Frontal cortex (tissue), 4 donors: ENCODE measurements at places on chromosomes 7 and 10.

GRCh38 chr10:125068406-125068805, 92.0 kb downstream of the CTBP2 start:
- no peak for DNase-seq

- DNase-seq = no peak
Observed at GRCh38 chr10:35819011-35819410, 176.9 kb upstream of the FZD8 start.

GRCh38 chr7:117505238-117505637, 25.4 kb downstream of the CFTR start:
- DNase-seq = no peak

GRCh38 chr10:35276889-35277288, 59.4 kb upstream of the CCNY start:
- DNase-seq = no peak

DNA sequence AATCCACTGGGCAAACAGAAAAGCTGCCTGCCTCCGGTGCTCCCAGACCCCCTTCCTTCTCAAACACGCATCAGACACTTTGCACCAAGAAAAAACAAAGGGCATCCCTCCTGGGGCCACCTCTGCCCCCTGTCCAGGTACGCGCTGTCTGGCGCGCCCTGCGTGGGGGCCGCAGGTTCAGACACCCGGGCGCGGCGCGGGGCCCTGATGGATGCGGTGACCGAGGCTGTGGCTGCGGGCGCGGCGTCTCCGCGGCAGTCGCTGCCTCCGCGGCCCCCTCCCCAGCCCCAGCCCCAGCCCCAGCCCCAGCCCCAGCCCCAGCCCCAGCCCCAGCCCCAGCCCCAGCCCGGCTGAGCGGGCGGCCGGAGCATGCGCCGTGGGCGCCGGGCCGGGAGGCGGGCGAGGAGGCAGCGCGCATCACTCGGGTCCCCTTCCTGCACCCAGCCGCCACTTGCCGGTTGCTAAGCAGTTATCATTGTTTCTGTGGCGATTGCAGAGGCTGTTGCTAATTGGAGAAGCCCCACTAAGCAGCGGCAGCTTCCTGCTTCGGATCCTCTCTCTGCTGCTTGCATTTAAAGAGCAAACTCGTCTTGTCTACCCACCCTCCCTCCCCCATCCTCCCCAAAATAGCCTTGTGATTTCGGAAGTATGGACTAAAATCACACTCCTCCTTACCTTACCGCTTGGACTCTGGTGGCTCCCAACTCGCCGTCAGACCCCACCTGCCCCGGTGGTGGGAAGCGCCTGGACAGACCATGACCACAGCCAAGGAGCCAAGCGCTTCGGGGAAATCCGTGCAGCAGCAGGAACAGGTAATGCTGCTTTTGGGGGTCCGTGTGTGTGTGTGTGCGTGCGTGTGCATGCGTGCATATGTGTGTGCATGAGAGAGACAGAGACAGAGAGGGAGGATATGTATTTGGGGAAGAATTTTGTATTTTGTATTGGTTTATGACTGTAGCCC, 252.8 kb downstream of the DPP6 start:
- DNase-seq = peak; percentile 54

- no peak for DNase-seq
Observed at GRCh38 chr10:44949915-44950314, 9.7 kb upstream of the RASSF4 start.

GRCh38 chr10:132762267-132762666, 23.7 kb downstream of the NKX6-2 start:
- DNase-seq = no peak

- no peak for DNase-seq
Observed at GRCh38 chr10:23293973-23294590, 50.5 kb downstream of the C10orf67 start.

GRCh38 chr7:140349144-140349771, 49.1 kb downstream of the SLC37A3 start:
- no peak for DNase-seq

DNA sequence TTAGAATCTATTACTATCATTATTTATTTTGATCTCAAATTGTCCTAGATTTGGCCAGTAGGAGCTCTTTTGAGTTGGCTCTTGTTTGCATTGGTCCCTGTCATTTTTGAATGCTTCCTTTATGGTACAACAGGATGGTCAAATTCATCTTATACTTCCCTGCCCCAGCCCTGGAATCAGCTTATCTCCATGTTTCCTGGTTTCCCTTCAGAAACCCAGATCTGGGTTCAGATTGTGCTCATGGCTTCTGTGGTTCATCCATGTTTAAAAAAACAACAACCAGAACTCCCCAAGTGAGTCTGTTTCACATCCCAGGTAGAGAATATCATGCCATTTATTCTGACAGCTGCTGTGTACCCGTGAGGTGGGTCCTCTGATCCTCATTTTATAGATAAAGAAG, 10.6 kb downstream of the ZFYVE27 start:
- DNase-seq = no peak

- no peak for DNase-seq
Observed at GRCh38 chr10:121070275-121071070, 219.3 kb downstream of the WDR11 start.

DNA sequence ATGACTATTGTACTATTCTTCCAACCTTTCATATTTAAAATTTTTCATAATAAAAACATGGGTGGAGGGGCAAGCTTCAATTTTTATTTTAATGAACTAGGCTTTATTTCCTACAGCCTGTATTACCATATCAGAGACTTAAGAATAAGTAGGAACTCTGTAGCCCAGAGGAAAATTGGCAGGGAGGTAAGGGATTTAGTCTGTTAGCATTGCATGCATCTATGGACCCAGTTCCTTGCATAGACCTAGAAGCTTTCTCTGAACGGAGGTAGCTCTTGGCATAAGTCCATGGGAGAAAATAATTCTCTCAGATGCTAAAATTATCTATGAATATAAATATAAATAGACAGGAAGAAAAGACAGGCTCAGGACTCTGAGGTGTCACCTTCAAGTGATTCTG, 31.4 kb upstream of the CCDC6 start:
- no peak for DNase-seq

- no peak for DNase-seq
Observed at GRCh38 chr7:108973075-108973474, 403.4 kb downstream of the DNAJB9 start.

DNA sequence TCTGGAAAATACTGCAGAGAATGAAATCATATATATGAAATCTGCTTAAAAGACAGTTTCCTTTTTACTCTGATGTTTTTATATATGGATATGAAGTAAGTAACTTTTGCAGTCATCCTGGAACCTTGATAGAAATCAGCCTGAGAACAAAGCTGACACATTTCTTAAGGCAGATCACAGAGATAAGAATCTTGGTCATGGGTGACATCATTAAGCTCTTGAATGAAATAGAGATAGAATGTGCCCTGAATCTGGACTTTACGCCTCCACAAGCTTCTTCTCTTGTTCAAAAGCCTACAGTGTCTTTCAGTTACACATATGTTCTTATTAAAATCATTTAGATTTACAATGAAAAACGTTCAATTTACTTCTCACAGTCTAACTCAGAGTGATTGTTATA, 319.1 kb upstream of the CNTNAP2 start:
- no peak for DNase-seq

DNA sequence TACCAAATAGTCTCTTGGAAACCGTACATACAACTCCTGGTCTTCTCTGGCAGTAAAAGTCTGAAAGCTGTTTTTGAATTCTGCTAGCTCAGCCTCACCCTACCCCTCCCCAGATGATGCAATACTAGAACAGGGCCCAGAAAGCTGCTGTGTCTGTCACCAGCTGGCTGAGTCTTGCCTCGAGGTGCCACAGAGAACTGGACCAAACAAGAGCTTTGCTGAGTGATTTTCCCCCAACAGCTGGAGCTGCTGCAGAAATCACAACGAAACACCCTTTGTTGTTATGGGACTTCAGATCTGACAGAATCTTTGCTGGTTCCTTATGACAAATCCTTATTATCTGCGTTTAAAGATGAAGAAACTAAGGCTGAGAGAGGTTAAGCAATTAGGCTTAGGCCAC, 134.1 kb downstream of the SPAG6 start:
- DNase-seq = peak; percentile 41

DNA sequence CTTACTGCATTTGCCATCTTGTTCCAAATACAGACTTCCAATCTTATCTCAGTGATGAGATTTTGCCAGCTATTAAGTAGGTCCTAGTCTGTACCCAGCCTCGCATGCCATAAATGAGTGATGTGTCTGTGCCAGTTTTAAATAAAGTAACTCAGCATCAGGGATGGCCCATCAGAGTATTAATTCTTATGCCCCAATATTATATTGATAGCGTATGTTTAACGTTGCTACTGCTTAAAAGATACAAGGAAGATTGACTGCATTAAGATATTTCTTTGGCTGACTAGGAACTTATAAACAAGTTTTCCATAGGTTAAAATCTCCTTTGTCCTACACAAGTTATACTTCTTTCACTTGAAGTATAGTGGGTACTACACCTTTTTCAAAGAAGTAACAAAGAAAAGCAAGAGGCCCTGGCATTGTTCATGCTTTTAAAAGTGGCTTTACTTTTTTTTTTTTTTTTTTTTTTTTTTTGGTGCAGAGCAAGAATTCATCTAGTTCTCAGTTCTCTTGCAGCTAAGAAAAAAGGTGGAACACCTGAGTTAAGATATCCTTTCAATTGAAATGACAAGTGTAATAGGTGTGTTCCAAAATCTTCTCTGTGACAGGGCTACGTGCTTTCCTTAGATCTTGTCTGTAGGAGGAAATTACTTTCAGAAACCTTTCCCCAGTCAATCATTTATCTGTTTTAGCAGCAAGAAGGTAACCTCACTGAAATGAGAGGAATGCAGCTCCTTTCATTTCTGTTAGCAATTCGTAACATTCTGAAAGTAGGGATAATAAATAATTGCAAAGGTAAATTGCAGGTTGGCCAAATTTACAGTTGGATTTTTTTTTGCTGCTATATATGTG, 245.0 kb downstream of the CELF2 start:
- no peak for DNase-seq

DNA sequence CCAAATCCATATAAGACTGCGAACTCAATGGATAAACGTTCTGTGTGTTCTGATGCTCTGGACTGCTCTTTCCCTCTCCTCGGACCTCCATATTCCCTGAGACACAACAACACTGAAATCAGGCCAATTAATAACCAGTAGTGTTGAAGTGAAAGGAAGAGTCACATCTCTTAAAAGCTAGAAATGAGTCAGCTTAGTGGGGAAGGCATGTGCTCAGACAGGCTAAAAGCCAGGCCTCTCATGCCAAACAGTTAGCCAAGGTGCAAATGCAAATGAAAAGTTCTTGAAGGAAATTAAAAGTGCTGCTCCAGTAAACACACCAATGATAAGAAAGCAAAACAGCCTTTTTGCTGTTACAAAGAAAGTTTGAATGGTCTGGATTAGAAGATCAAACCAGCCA, 29.3 kb downstream of the TNS3 start:
- DNase-seq = no peak

DNA sequence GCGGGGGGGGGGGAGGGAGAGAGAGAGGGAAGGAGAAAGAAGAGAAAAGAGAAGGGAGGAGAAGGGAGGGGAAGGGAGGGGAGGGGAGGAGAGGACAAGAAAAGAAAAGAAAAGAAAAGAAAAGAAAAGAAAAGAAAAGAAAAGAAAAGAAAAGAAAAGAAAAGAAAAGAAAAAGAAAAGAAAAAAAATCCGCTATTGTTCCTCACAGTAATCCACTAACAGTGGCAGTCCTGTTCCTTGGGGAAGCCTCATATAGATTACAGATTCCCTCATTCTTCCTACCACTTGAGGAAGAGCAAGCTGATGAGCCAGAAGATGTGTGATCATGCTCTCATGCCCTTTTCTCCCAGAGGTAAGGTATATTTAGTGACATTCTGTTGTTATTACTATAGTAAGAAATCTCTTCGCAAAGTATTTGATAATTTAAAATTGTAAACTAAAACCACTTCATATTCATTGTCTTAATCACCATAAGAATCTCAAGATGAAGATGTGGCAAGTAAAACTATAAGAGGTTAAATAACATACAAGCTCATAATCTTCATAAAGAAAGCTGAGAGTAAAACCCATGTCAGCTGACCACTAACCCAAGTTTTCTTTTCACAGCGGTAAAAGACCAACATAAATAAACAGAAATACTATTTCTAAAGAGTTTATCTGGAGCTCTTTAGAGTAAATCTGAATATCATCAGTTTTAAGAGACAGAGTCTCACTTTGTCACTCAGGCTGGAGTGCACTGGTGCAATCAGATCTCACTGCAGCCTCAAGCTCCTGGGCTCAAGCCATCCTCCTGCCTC, 128.1 kb downstream of the JMJD1C start:
- DNase-seq = no peak
